ENCODE measurements at places on chromosomes 11 and 22. TPM values are rescaled to one million over a fixed set of nuclear protein-coding genes. Genes with fewer than 3 reads are reported as not detected.

- DNase-seq, result no peak
Measured at GRCh38 chr11:31045335-31045734, 324.2 kb downstream of the DCDC1 start.

- no peak for DNase-seq
Measured at GRCh38 chr22:44955102-44955501, 54.7 kb downstream of the PHF21B start.

DNA sequence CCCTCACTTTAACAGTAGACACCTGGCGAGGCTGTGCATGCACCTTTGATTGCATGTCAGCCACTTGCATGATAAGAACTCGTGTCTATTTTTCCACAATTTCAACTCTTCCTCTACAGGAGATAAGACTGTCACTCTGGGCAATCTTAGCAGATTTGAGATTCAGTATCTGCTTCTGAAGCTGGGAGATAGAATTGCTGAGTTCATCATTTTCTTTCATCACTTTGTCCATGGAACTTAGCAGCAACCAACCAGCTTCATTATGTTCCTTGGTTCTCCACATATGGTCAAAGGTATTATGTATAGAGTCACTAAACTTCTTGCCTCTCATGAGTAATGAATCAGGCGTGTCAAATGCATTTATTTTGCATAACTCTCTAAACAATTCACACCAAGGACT lies 17.1 kb downstream of the MTNR1B start:
- no peak for DNase-seq

DNA sequence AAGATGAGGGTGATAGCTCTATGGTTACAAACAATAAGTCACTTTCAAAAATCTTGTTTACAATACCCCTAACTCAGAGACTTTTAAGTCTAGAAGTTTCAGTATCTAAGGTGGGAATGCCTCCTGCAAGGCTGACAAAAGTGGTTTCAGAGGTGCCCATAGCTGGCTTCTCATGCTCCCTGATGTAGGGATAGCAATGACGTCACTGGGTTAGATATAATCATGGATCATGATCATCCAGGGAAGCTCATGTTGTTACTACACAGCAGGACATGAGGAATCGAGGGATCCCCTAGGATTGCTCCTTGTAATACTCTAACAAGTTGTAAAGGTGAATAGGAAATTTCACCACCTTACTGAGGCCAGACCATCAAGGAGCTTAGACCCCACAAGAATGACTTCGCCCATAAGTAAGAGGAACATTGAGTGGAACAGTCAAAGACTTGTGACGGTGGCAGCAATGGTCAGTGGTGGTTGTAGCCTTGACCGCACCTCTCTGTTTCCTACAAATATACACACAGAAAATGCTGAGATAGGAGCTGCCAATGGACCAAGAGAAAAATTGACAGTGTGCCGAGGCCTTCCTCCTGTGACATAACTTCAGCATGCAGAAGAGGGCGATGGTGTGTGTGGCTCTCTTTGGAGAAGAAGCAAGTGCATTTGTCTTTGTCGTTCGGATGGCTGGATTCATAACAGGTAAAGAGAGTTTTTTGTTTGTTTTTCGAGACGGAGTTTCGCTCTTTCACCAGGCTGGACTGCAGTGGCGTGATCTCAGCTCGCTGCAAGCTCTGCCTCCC lies 15.6 kb downstream of the APOL4 start:
- no peak for DNase-seq

- DNase-seq, result no peak
Measured at GRCh38 chr11:119357074-119357473, 10.6 kb upstream of the MFRP start.

GRCh38 chr11:18091731-18092130 lies 14.2 kb downstream of the SAAL1 start:
- DNase-seq, result no peak

DNA sequence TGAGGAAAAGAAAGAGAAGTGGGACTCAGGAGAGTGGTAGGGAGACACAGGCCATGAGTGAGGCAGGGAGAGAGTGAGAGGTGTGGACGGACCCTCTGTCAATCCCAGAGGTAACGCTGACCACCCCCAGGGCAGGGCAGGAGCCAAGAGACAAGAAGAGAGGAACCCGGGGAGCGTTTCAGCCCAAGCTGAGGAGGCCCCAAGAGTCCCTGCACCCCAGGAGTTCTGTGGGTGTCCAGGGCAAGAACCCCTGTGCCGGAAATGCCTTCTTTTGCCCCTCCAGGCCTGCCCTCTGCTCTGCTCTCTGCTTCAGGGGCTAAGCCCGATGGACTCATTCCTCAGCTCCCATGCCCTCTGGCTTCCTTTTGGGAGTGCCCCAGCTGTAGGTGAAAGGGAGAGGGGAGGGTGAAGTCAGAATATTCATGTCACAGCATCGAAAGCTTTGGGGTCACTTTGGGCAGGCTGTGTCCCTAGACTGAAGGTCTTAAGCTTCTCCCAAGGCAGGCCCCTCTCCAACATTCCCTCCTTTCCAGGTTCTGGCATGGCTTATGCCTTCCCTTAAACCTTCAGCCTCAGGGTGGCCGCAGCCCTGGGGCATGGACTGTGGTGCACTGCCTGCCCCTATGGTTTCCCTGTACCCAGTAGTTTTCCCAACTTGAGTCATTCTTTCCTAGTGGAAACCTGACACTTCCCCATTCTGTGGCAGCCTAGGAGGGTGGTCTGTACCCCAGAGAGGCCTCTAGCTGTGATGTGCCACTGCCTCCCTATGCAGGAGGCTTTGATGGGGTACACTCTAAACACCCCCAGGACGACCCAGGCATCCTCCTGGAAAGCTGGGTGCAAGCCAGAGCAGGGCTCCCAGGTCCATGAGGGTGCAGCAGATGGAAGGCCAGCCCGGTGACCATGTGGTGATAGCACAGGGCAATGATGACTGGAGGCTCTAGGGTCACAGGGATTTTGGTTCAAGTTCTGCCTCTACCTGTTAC lies 27.1 kb downstream of the MYEOV start:
- DNase-seq, result no peak

GRCh38 chr11:72984453-72985077 lies 157.6 kb downstream of the FCHSD2 start:
- DNase-seq, result no peak

- no peak for DNase-seq
Measured at GRCh38 chr11:63845303-63845702, 6.4 kb downstream of the MARK2 start.

DNA sequence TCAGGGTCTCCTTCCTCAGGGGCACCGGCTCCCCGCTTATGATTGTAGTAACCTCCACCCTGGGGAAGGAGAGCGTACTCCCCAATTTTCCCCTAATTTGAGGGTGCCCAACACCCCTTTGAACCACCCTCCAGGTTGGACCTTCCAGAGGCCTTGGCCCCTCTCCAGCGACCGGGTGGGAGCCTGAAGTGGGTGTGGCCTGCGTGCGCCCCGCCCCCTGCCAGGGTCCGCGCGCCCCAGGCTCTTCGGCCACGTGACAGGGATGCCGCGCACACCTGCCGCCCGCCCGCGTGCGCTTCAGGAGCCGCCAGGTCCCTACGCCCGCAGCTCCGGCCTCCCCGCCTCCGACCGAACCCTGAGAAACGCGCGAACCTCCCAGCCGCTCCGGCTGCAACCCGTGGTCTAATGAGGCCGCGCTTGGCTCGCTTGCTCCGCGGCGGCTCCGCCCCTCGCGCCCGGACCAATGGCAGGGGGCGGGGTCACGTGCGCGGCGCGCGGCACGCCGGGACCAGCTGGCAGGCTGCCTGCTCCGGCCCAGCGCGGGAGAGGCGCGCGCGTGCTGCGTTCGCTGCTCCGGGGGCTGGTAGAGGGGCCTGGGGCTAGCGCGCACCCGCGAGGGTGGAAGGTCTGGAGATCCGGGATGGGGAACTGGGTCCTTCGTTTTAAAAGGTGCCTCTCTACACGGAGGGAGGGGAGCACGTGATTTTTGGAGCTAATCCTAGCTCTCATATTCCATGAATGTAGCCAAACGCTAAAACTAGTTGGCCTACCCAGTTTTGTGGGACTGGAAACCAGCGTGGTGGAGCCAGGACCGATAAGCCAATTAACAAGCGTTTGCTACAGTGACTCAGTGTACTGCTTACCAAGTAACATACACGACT lies at the start of gene FOXRED2:
TSS of gene FOXRED2 (minus strand) at position 404 of the 881 bp plus-strand sequence. CDS start 618 bp downstream, outside the sequence.
- DNase-seq, result no peak

DNA sequence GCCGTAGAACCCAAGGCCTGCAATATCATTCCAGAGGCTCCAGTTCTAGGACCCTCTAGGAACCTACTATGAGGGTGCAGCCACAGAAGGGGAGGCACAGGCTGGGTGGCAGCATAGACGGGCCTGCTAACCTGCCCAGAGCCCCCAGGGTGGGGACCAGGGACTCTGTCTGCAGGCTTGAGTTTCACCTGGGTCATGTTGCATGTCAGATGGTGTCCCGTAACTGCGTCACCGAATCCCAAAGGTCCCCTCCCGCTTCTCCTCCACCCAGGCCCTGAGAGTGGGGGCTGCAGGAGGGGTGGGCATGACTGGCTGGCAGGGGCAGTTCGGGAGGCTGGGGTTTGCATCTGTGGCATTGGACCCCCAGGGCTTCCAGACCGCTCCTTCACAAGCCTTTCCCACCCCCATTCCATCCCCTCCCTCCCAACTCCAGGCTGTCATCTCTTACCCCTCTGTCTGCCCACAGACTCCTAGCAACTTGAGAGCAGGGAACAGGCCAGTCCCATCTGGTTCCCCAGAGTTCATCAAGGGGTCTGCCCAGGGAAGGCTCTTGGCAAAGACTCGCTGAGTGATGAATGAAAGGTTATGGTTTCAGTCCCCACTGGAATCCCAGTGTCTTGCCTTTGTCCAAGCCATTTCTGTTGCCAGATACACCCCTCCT lies 16.3 kb downstream of the MYO7A start:
- no peak for DNase-seq

GRCh38 chr11:1603629-1604028 lies 4.6 kb downstream of the KRTAP5-3 start:
- DNase-seq, result no peak

GRCh38 chr11:31096191-31096805 lies 273.2 kb downstream of the DCDC1 start:
- DNase-seq, result no peak

- no peak for DNase-seq
Measured at GRCh38 chr22:45777852-45778375, 106.3 kb downstream of the ATXN10 start.

GRCh38 chr11:86636275-86636674 lies 36.1 kb downstream of the ME3 start:
- no peak for DNase-seq

DNA sequence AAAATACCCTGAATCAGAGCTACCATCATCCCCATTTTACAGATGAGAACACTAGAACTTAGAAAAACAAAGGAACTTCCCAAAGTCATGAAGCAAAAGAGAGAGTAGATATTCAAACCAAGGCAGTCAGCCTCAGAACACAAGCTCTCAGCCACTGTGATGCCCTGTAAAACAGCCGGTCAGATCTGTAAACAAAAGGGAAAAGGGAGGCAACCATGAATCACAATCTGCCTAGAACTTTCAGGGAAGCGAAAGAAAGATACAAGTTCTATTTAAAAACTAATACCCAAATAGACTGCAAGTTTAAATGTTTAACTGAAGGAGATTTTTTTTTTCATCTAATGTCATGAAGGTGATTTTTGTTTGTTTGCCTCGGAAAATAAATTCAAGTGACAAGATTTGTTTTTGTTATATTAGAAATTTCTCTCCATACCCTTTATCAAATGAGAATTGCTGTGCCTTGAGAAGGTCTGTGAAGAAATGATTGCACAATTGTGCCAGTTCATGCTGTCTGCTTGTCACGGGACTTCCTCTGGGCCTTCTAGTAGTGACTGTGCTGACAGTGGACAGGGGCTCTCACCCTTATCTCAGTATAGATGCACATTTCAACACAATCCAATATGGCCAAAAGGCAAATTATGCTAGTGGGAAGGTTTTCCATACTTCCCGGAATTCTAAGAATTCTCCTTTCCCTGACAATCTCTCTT lies 11.7 kb downstream of the SAA1 start:
- no peak for DNase-seq

DNA sequence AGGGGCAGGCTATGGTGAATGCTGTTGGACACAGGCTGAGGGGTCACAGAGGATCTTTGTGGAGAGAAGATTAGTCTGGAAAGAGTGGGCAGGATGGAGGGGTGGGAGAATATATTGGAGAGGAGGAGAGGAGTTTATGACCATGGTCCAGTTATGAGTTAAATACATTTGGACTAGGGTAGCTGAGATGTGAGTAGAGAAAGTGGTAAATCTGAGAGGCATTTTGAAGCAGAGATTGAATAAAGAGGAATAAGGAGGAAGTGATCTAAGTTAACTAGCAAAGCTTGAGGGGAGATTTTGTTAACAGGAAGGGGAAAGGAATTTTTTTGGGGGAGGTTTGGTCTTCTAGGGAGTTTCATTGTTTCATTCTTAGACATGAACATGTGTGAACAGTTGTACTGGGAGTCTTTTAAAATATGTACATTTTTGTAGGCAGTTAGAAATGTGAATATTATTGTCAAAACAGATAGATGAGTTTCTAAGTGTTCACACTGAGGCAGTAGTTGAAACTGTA lies 43.1 kb upstream of the EED start:
- no peak for DNase-seq

- no peak for DNase-seq
Measured at GRCh38 chr11:128379587-128380580, 207.5 kb downstream of the ETS1 start.

DNA sequence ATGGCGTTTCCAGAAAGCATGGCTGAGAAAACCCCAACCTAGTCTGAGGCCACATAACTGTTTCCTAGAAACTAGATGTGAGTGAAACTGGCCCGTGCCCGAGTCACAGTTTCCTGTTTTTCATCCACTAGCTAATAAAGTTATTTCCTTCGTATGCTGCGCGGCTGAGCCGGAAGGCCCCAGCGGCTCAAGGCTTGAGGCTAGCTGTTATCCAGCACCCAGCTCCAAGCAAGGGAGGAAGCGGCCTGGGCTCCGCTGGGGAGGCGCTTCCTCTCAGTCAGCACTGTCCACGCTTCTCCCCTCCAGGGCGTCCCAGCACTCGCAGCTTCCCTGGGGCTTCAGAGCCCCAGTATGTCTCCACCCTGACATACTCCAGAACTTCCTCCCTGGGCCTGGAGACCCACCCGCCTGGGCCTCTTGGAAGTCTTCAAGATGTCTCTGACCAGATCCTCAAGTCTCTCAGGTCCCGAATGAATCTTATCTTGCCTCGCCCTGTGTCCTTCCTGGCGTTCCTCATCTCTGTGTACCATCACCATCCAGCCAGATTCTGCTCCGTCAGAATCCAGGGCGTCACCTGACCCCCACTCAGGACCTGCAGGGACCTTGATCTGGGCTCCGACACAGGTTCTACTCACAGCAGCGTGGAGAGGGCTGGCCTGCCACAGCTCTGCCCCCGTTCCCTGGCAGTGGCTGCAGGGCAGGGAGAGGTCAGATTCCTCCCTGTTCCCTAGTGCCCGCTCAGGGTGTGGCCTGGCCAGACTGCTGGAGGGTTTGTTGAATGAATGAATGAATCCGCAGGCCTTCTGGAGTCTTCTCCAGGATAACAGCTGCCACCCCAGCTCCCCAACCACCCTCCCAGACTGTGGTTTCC lies 81.9 kb downstream of the LRRC32 start:
- DNase-seq, result no peak

The BCO2 gene
- 0.51 TPM for polyA plus RNA-seq

The FOLR3 gene
- 21.0 TPM for polyA plus RNA-seq

The IGSF9B gene
- polyA plus RNA-seq, result 0.36 TPM

The HSPB2 gene
- 0.08 TPM for polyA plus RNA-seq
